HAP-1 (cell line): ENCODE measurements at places on chromosomes 12 and 14.

GRCh38 chr14:66005900-66006434 lies 480.2 kb upstream of the CCDC196 start:
- no peak for DNase-seq

DNA sequence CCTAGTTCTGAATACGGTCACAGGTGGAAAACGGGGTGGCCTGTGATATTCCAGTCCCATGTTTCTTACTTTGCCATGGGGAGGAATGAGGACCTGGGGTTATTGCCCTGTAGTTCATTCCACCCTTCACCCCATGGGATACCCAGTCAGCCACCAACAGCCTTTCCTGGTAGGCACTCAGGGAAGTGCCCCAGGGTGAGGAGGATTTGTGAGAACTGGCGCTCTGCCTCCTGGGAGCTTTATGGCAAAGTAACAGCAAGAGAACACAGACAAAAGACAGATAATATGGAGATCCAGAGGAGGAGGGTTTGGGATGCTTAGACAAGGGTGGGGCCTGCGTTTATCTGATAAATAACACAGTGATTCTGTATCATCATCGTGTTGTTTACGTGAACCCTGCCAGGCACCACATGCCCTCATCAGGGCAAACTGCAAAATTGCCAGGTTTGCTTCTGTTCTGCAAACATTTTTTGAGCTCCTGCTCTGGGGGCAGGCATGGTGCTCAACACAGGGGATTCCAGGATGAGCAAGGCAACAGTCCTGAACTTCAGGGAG lies 223.5 kb downstream of the SLC41A2 start:
- DNase-seq = no peak

GRCh38 chr12:8078398-8078797 lies 3.7 kb upstream of the NECAP1 start:
- no peak for DNase-seq

- DNase-seq = no peak
Measured at GRCh38 chr12:124308741-124309140, 13.8 kb downstream of the RFLNA start.

- DNase-seq = no peak
Measured at GRCh38 chr12:32115404-32116104, 8.9 kb downstream of the BICD1 start.

GRCh38 chr14:22792158-22792557 lies 23.1 kb downstream of the SLC7A7 start:
- DNase-seq = no peak

- DNase-seq = no peak
Measured at GRCh38 chr12:102478405-102479098, 1.8 kb downstream of the IGF1 start.
